ENCODE measurements at places on chromosomes 2 and 18.

- DNase-seq = peak; percentile 29
These were observed at the start of gene ADGRF3 for GRCh38 chr2:26346454-26347053. TSS of gene ADGRF3 (minus strand) at chr2:26346789. CDS start at chr2:26346234, 555 bp downstream.

- DNase-seq = no peak
These were observed 23.6 kb downstream of the MLPH start for GRCh38 chr2:237510502-237511217.

- no peak for DNase-seq
These were observed 63.3 kb downstream of the COL3A1 start for GRCh38 chr2:189037518-189037917.

GRCh38 chr2:20071397-20072383 is 20.3 kb upstream of the LAPTM4A start:
- DNase-seq = no peak

DNA sequence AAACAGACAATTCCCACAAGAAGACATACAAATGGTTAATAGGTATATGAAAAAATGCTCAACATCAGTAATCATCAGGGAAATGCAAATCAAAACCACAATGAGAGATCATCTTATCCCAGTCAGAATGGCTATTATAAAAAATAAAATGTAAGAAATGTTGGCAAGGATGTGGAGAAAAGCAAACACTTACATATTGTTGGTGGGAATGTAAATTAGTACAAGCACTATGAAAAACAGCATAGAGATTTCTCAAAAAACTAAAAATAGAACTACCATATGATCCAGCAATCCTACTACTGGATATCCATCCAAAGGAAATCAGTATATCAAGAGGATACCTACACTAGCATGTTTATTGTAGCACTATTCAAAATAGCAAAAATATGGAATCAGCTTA is 186.6 kb downstream of the NOL4 start:
- DNase-seq = no peak

DNA sequence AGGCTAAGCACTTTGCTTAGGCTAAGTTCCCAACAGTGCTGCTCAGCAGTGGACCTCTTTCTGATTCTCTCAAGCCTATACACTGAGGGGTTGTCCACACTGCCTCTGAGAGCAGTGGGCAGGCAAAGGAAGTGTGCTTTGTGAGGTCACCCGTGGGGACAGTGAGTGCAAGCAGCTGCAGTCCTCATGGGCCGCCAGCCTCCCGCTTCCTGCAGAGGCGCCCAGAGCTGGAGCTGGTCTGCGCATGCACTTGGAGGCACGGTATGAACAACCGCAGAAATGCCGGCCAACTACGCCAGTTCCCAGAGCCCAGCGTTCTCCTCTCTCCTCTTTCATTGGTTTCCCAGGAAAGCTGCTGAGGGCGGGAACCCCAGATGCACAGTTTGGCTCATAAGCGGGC is 149.5 kb upstream of the DLX2 start:
- DNase-seq = no peak
